ENCODE measurements at places on chromosomes 6 and 20. TPM values are rescaled to one million over a fixed set of nuclear protein-coding genes. Genes with fewer than 3 reads are reported as not detected.

- peak; percentile 26 for DNase-seq
Measured at GRCh38 chr6:28953585-28954258, 29.9 kb upstream of the TRIM27 start.

The GPR6 gene
- not detected for total RNA-seq

The SLC12A5 gene
- total RNA-seq: not detected

The HLA-DMB gene
- 17.0 TPM for total RNA-seq

- DNase-seq: no peak
Measured at GRCh38 chr6:2157441-2158127, 87.8 kb downstream of the GMDS start.

DNA sequence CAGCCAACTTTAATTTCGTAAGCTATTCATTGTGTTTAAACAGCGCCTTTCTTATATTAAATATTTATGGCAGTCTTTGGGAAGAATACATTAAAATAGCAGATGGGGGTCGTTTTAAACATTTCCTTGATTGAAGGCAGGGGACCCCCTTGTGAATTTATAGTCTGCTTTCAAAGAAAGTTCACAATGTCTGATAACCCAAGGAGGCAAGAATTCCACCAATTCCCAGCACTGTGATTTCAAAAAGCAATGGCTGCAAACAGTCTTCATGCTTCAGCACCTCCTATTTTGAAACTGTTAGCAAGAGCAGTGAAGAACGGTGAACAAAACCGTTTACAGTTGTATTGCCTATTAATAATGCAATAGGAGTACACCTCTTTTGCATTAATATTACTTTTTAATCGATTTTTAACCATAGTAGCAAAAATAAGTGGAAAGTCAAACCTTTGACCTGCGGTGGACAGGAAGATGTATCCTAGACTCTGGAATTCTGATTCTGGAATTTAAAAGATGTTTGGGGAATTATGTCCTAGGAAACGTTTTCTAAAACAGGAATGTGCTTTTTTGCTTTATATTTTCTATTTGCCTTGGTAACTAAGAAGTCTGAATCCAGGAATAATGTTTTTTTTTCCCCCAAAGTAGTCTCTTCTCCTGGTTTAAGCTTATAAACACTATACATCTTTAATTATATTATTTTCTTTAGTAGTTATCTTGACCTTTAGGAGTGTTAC, 393.0 kb downstream of the CDKAL1 start:
- DNase-seq: no peak

GRCh38 chr6:37490536-37491170, 9.0 kb downstream of the CCDC167 start:
- no peak for DNase-seq

DNA sequence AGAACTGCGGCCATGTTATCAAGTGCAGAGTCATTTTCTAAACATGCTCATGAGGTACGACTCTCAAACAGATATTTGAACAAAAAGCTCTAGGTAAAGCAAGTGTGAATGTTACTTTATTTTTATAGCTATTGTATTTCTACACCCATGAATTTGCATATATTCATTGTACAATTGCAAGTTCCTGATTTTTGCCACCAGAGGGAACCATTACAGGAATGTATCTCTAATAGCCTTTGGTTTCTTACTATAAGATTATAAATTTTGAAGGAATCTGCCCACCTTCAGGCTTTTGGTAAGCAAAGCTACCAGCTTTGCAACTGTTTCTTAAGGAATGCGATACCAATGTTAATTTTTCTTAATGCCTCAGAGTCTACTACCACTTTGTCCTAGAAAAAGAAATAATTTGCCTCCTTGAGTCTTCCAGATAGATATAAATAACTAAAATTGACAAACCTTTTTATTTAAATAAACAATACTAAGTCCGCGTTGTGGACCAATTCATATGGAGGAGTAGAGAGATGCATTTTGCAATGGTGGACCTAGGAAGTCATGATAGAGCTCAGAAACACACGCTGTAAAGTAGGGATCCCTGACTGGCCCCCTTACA, 125.4 kb upstream of the SAMD5 start:
- DNase-seq: peak; percentile 26

- no peak for DNase-seq
Measured at GRCh38 chr20:36040571-36040970, 72.2 kb downstream of the CNBD2 start.
